ENCODE measurements at places on chromosomes 7 and 10. TPM values are rescaled to one million over a fixed set of nuclear protein-coding genes. Genes with fewer than 3 reads are reported as not detected.
A peak's percentile ranks its signal among the peaks of the same experiment; 100 is the strongest.

DNA sequence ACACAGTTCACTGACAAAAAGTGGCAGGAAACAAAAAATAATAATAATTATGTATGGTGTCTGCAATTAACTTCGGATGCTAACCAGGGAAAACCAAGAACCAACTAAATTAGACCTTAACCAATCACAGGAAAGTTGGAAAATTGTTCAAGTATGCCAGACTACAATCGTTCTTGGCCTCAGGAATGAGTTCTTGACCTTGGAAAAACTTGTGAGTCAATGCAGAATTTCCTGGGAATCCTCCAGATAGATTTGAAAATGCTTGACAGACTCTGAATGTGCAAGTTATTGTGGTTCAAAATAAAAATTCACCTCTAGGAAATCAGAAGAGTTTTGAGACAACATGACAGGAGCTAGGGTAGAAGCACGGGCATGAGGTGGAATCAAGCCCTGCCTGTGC lies 171.5 kb downstream of the C7orf25 start:
- no peak overlapping the region for H3K27ac ChIP-seq
- no peaks in the 10 kb centered on the region for H3K27me3 ChIP-seq
- no peaks in the 10 kb centered on the region for H3K36me3 ChIP-seq
- H3K4me3 ChIP-seq = no peak overlapping the region
- H3K4me1 ChIP-seq = no peaks in the 10 kb centered on the region

STK31 gene
- not detected for total RNA-seq

DNA sequence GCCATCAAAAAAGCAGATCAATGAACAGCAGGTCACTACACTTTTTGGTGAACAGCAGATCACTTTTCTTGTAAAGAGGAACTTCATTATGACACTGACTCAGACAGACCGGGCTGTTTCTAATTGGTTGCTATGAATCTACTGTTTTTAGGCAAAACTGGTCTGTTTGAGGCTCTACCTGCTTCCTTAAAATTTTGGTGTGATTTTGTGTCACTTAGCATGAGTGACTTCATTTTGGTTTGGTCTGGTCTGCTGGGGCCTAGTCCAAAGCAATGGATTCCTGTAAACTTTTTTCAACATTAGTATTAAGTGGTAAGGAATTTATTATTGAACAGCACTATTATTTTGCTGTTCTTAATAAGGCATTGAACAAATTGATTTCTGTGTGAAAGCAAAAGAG lies 41.8 kb upstream of the C10orf71 start:
- no peak overlapping the region for H3K27ac ChIP-seq
- H3K4me1 ChIP-seq = no peaks in the 10 kb centered on the region
- peaks cover 19% of the 10 kb centered on the region for H3K27me3 ChIP-seq
- no peak overlapping the region for H3K4me3 ChIP-seq
- no peaks in the 10 kb centered on the region for H3K36me3 ChIP-seq

DNA sequence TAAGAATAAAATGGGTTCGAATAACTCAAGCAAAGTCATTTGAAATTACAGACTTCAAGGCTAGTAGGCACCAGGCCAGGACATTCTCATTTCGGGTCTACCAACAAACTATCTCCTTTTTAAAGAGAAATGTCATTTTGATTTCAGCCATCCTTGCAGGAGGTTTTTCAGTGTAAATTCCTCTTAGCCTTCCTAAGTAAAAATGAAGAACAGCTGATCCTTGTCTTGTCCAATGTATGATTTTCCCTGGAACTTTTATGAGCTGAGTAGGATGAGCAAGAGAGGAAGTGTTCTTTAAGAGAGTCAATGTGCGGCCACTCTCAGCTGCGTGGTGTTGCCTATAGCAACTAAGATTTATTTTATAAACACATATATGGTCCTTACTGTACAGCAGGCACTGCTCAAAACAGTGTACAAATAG lies 110.1 kb downstream of the PLCE1 start:
- no peaks in the 10 kb centered on the region for H3K36me3 ChIP-seq
- H3K4me1 ChIP-seq = peaks cover 21% of the 10 kb centered on the region
- H3K27ac ChIP-seq = peak overlapping the region; percentile 53

ADAM12 gene
- total RNA-seq = 9.7 TPM

GRCh38 chr10:121309164-121309563 lies 289.1 kb downstream of the FGFR2 start:
- H3K27me3 ChIP-seq = no peaks in the 10 kb centered on the region
- no peak for DNase-seq
- no peak overlapping the region for H3K4me3 ChIP-seq
- no peaks in the 10 kb centered on the region for H3K36me3 ChIP-seq

GRCh38 chr10:30386801-30387588 lies 37.9 kb upstream of the MTPAP start:
- no peak overlapping the region for H3K27ac ChIP-seq
- DNase-seq = no peak
- peaks cover 11% of the 10 kb centered on the region for H3K27me3 ChIP-seq

AGK gene
- 37.5 TPM for total RNA-seq

DNA sequence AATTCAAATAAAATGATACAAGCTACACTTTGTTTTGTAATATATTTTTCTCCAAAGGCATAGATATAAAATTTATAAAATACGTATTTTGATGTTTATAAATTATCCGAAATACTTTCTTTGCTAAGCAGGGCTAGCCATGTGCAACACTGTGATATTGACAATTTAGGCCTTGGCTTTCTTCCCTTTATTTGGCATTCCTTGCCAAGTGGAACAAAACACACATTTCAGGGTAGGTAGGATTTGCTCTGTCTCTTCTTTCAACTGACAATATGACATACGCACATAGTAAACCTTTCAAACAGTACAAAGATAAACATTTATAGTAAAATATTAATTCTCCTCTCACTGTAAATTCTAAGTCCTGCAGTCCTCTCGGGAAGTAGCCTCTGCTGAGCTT lies 103.3 kb upstream of the POT1 start:
- no peak overlapping the region for H3K4me3 ChIP-seq
- no peak for DNase-seq
- H3K27me3 ChIP-seq = no peaks in the 10 kb centered on the region

DNA sequence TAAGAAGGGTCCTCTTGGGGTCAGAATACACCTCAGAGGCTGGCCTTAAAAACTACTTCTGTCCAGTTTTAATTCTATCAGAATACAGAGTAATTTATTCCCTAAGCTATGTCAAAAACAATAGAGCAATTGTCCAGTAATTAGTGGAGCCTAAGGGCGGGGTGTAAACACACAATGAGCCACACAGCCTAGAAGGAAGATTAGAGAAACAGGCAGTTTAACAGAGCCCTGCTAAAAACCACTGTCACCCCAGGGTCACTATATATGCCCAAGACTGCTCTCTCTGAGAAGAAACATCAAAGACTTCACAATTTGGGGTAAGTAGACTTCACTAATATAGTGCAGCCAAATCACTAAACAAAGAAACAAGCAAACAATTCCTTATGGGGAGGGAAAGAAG lies 27.2 kb upstream of the WNT2 start:
- no peak for DNase-seq
- H3K36me3 ChIP-seq = no peaks in the 10 kb centered on the region
- peaks cover 2% of the 10 kb centered on the region for H3K27me3 ChIP-seq
- H3K4me3 ChIP-seq = no peak overlapping the region

DNA sequence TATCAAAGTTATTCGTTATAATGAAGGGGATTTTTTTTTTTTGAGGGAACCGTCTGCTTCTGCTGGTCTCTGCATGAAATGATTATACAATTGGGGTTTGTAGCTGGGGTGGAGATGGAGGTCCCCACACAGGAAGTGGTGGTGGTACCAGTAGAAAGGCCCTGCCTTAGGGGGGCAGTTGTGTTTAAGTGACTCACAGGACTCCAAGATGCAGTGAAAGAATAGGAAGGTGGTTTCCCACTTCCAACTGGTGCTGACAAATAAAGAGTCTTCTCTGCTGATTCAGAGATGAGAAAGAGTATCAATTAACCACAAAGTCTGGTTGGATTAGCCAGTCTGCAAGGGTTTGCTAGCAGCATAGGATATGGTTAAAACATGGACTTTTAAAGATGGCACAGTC lies 376.0 kb downstream of the SORCS3 start:
- H3K4me3 ChIP-seq = no peak overlapping the region
- H3K4me1 ChIP-seq = no peaks in the 10 kb centered on the region
- DNase-seq = no peak
- no peaks in the 10 kb centered on the region for H3K36me3 ChIP-seq
- H3K27ac ChIP-seq = no peak overlapping the region

PNLIPRP3 gene
- not detected for total RNA-seq

- H3K27ac ChIP-seq = no peak overlapping the region
- H3K27me3 ChIP-seq = no peaks in the 10 kb centered on the region
- peaks cover 6% of the 10 kb centered on the region for H3K36me3 ChIP-seq
- no peak for DNase-seq
- H3K4me1 ChIP-seq = no peaks in the 10 kb centered on the region
These were observed 10.3 kb downstream of the TMEM106B start for GRCh38 chr7:12221414-12221813.

DNA sequence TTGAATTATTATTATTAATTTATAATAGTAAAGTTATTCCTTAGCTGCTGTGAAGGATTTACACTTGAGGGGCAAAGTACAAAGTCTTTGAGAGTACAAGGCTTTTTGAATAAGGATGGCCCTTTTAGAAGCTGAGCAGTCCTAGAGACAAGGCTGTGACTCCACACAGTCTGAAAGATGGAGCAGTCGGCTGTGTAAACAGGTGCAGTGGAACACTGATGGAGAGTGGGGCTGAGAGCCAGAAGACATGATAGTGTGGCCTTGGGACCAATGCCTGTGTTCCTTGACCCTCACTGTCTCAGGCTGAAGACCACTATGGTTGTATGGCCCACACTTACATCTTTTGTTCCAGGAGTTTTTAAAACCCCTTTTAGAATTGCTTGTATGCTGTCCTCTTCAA lies 311.2 kb upstream of the PHF14 start:
- H3K4me3 ChIP-seq = no peak overlapping the region
- no peaks in the 10 kb centered on the region for H3K4me1 ChIP-seq
- H3K27me3 ChIP-seq = no peaks in the 10 kb centered on the region
- no peak for DNase-seq

CTAGE8 gene
- not detected for total RNA-seq

DNA sequence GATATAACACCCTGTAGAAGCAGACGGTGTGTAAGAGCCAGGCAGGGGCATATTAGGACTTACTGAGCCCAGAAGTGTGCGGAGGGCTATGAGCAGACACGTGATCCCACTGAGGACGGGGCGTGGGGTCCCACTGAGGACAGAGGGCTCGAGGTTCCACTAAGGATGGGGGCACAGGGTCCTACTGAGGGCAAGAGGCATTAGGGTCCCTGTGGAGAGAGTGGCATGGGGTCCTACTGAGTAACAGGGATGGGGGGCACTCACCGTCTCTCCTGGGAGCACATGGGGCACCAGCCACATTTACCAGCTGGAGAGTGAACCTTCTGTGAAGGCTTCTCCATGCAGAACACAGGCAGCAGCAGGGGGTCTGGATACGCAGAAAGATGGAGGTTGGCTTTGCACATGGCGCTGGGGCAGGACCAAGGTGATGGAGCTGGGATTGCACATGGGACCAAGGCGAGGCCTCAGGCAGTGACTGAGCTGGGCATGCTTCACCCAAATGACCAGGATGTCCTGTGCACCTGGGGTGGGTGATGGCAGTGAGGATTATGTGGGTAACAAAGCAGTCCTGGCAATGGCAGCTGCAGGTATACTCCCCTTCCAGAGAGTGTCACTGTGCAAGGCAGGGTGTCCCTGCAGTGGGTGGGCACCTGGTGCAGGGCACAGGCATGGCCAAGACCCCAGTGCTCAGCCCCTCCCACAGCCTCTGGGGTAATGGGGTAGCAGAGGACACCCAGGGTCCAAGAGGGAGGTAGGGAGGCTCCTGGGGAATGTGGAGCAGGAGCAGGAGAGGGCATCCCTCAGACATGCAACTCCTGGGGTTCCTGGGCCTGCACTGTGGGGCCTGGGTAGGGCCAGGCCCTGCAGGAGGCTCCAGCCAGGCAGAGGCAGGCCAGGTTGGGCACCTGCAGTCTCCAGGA lies 278.1 kb downstream of the TCERG1L start:
- H3K27ac ChIP-seq = no peak overlapping the region
- no peaks in the 10 kb centered on the region for H3K27me3 ChIP-seq
- H3K4me3 ChIP-seq = no peak overlapping the region
- no peaks in the 10 kb centered on the region for H3K36me3 ChIP-seq

OR2A7 gene
- not detected for total RNA-seq

DNA sequence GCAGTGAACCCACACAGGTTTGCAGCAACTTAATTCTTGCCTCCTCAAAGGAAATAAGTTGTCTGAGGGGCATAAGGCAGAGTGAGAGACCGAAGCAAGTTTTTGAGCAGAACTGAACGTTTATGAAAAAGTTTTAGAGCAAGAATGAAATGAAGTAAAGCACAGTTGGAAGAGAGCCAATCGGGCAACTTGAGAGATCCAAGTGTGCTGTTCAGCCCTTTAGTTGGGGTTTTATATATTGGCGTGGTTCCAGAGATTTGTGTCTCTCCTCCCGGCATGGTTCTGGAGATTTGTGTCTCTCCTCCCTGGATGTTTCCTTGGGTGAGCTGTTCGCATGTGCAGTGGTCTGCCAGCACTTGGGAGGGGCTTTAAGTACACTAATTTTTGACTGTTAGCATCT lies 141.4 kb upstream of the DGKB start:
- DNase-seq = no peak
- H3K4me3 ChIP-seq = no peak overlapping the region
- no peaks in the 10 kb centered on the region for H3K4me1 ChIP-seq
- H3K36me3 ChIP-seq = no peaks in the 10 kb centered on the region
- no peak overlapping the region for H3K27ac ChIP-seq
- H3K27me3 ChIP-seq = no peaks in the 10 kb centered on the region

- no peak for DNase-seq
- no peaks in the 10 kb centered on the region for H3K27me3 ChIP-seq
- no peak overlapping the region for H3K4me3 ChIP-seq
- H3K27ac ChIP-seq = no peak overlapping the region
- no peaks in the 10 kb centered on the region for H3K4me1 ChIP-seq
These were observed 224.4 kb downstream of the PTPRN2 start for GRCh38 chr7:158362912-158363905.

DNA sequence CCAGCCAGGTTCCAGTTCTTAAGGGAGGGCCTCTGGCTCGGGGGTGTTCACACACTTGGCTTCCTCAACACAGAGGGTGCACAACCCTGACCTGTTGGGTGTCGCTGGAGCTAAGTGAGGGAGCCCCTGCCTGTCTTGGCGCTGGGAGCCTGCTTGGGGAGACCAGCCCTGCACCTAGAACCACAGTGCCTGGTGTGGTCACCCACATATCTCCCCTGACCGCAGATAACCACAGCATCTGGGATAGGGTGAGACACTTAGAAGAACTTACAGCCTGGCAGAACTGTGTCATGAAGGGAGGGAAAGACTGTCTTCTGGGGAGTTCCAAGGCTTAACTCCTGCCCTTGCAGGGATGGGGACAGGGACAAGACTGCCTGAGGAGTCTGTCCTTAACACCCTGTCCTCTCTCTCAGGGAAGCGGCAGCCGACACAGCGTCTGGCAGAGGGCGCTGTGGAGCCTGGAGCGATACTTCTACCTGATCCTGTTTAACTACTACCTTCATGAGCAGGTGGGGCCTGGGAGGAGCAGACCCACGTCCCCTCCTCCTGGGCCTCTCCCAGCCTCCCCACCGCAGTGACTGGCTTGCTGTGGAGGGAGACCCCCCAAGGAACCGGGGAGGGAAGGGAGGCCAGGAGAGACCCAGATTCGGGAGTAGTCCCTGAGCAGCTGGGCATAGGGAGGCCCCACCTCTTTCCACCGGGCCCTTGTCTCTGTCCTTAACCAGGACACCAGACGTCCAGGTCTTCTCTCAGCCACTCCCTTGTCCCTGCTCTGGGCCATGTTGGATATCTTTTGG lies 59.0 kb downstream of the PALD1 start:
- H3K4me3 ChIP-seq = no peak overlapping the region
- peaks cover 30% of the 10 kb centered on the region for H3K27me3 ChIP-seq
- H3K4me1 ChIP-seq = no peaks in the 10 kb centered on the region
- H3K27ac ChIP-seq = no peak overlapping the region
- DNase-seq = no peak
